ENCODE measurements at places on chromosomes 3 and 15.

- DNase-seq: no peak
Observed at GRCh38 chr15:69857686-69858391, 239.9 kb downstream of the TLE3 start.

- no peak for DNase-seq
Observed at GRCh38 chr3:5140839-5141238, 18.7 kb downstream of the ARL8B start.

DNA sequence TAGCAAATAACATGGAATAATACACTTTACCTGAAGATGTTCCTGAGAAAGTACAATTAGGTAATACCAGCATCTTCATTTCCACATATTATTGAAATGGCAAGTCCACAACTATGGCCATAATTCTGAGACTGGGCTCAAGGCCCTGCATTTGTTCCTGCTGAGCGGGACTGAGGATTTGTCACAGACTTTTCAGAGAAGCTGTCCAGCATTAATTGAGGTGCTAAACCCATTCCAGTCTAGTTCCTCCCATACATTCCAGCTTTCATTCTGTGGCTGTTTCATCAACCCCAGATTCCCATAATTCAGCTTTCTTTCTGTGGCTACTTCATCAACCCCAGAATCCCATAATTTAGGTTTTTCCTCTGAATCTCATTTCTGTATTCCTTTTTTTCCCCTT lies 293.4 kb upstream of the GBE1 start:
- no peak for DNase-seq

DNA sequence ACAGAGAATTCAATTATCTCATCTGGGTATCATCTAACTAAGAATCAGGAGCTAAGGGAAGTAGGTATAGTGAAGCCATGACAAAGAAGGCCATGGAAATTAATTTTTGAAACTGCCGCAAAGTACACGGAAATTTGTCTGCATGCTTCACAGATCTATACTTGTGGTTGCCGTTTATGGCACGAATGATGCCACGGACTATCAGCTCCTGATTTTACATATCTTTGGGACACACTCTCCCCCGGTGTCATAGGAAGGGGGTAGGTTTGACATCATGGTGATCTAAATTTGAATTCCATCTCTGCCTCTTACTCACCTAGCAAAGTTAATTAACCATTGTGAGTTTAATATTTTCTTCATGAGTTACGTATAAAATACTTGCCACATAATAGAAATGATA lies 14.0 kb downstream of the ARPP21 start:
- DNase-seq: no peak

- no peak for DNase-seq
Observed at GRCh38 chr15:63395730-63396151, 14.1 kb upstream of the CA12 start.

GRCh38 chr3:112304611-112305010 lies 10.6 kb upstream of the SLC9C1 start:
- no peak for DNase-seq

DNA sequence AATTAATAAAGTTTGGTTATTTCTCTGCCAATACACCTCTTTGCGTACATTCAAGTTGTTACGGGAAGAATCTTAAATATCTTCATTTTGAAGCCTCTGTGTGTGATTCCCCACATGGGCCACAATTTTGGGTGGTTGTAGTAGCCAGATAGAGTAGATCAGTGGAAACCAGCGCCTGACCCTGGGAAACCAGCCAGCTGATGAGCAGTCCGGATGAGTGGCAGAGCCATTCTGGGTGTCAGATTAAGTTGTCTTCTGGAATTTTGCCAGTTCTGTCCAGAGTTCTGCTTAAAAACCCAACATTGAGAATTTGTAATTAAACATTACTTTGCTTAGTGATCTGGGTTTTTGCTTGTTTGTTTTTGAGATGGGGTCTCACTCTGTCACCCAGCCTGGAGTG lies 49.7 kb downstream of the MRPS25 start:
- no peak for DNase-seq

DNA sequence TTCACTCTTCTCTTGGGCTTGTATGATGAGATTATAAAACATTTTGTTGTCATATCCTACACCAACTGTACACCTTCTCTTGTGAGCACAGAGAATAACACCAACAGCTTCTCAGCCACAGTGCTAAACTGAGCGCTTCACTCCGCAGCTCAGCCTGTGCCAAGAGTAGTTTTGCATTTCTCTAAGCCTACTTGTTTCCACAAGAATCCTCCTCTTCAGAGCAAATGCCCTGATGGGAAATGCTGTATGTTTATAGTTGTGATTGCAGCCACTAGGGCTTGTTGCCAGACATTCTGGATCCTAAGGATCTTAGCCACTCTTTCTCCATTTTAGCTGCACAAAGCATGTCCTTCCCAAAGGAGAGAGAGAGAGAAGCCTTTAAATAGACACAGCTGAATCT lies 138.8 kb upstream of the PLXND1 start:
- DNase-seq: peak; percentile 40

DNA sequence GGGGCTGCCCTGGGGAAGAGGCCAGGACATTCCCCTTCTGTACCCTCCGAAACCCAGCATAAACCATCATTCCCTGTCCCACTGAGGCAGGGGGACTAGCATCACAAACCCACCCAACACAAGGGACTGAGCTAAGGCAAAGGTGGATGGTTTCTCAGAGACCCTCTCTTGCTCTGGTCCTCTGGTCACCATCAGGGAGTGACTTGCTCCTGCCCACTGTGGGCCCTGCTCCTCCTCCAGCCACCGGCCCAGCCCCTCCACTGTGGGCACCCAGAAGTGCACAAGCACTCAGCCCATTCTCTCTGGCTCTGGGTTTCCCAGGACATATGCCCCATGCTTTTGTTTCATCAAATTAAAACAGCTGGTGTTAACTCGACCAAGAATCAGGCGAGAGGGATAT lies 44.9 kb downstream of the PTH1R start:
- no peak for DNase-seq

- no peak for DNase-seq
Observed at GRCh38 chr15:96225642-96226259, 104.7 kb upstream of the NR2F2 start.

- peak; percentile 27 for DNase-seq
Observed at GRCh38 chr15:77966540-77967234, 110.8 kb downstream of the TBC1D2B start.

- no peak for DNase-seq
Observed at GRCh38 chr3:45954306-45954705, 11.0 kb downstream of the CXCR6 start.

- DNase-seq: no peak
Observed at GRCh38 chr3:197062446-197062845, 32.8 kb upstream of the MELTF start.

GRCh38 chr3:192700885-192701284 lies 26.5 kb downstream of the FGF12 start:
- no peak for DNase-seq

DNA sequence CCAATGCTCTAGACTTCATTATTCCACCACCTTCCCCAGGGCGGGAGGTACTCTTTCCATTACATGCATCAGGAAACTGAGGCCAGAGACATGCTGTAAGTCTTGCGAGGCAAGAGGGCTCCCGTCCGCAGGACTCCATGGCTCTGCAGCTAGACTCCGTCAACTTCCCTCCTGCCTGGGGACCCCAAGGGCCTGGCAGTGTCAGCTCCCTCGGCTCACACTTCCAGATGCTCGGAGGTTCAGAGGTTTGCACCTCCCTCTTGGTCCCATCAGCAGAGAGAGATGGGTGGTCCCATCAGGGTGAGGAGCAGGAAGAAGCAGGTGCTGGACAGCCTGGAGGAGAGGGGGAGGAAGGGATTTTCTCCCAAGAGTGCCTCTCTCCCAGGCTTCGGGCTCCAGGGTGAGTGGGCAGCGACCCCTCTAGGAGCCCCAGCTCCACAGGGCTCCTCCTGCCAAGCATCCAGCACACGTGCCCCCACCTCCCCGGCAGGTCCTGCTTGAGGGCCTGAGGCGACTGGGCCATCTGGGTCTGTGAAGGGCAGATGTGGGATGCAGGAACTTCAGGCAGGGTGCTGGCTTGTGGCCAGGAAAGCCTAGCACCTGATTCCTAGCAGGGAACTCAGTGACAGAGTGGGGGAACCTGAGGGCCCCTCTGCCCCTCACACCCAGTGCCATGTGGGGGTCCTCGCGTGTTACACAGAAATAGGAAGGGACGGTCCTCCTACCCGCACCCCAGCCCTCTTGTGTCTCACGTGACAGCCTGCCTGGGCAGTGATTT lies 9.3 kb downstream of the PAK6 start:
- no peak for DNase-seq

DNA sequence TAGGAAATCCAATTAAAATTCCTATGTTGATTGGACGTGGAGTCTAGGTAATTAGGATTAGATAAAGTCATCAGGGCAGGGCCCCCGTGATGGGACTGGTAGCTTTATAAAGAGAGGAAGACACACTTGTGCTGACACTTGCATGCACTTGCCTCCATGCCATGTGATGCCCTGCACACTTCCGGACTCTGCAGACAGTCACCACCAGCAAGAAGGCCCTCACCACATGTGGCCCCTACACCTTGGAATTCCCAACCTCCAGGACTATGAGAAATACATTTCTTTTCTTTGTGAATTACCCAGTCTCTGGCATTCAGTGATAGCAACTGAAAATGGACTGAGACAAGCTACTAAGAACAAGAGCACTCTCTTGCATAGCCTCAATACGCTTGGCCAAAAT lies 90.6 kb downstream of the CRYGS start:
- no peak for DNase-seq

- no peak for DNase-seq
Observed at GRCh38 chr3:32336113-32336498, 55.5 kb upstream of the CMTM7 start.

- no peak for DNase-seq
Observed at GRCh38 chr15:29726553-29726952, 95.7 kb downstream of the TJP1 start.

GRCh38 chr3:63656786-63657185 lies 4.3 kb downstream of the SNTN start:
- DNase-seq: peak; percentile 6

DNA sequence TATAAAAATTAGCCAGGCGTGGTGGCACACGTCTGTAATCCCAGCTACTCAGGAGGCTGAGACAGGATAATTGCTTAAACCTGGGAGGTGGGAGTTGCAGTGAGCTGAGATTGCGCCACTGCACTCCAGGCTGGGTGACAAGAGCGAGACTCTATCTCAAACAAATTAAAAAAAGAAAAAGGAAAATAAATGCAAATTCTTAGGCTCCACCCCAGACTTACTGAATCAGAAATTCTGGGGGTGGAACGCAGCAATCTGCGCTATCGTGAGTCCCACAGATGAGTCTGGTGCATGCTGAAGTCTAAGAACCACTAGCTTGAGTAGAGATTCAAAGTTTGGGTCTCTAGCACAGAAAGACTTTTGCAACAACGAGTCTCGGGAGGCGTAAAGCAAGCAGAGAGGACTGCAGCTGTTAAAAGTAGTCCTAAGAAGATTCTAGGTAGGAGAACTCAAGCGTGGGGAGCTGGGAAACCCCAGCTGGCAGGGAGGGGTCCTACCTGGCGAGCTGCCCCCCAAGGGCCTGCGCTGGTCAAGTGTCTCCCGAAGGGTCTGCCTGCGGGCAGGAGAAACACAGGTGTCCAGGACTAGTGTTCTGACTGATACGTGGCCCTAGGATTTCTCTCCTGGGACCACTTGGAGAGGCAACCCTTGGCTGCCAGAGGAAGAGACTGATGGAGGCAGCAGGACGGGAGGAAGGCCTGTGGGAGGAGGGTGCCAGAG lies 21.9 kb downstream of the CEP19 start:
- no peak for DNase-seq

DNA sequence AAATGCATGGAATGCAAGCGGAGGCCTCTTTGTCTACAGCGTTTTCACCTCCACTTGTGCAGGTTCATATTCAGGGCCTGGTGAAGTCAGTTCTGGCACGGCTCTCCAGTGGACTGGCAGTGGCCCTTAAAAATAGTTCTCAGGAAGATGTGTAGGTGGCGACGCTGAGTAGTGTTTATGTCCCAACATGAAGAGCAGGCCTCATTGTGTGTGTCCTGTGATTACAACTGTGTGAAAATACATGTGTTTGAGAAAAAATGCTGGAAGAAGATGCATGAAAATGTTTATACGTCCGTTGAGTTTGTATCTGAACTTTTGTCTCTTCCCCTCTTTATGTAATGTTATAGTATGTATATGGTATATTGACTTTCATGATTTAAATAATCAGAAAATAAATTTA lies 7.2 kb downstream of the LIPC start:
- DNase-seq: no peak

DNA sequence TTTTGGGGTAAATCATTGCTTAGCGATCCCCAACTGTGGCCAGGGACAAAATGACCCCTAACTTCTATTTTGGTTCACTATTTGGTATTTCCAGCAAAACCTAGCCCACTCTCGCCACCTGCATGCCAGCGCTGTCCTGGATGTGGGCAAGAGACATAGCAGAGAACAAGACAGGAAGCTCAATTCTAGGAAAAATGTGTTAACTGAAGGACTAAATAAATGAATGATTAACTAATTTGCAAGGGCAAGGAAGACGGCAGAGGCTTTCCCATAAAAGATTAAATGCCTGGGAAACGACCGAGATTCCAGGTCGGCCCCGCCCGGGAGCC lies 408 bp downstream of the NICN1 start:
- no peak for DNase-seq

DNA sequence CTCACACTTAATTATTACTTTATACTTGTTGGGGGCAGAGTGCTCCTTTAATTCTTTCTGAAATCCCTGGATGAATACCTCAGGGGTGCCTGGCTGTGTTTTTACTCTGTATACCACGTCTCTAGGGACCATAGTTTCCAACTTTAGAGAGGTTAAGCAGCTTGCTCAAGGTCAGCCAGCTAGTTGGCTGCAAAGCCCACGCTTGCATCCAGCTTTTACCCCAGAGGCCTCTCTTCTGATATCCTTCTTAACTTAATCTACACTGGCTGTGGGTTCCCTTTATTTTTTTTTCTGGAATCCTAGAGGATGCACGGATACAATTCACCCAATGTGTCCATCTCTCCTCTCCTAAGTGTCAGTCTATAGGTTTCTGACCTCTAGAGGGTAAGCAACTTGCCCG lies 1.4 kb downstream of the PDZRN3 start:
- DNase-seq: no peak

- DNase-seq: no peak
Observed at GRCh38 chr3:59998058-59998457, 948.2 kb upstream of the CFAP20DC start.

- no peak for DNase-seq
Observed at GRCh38 chr3:31493149-31493548, 39.6 kb upstream of the STT3B start.

- DNase-seq: no peak
Observed at GRCh38 chr3:190188197-190188596, 67.5 kb upstream of the P3H2 start.

DNA sequence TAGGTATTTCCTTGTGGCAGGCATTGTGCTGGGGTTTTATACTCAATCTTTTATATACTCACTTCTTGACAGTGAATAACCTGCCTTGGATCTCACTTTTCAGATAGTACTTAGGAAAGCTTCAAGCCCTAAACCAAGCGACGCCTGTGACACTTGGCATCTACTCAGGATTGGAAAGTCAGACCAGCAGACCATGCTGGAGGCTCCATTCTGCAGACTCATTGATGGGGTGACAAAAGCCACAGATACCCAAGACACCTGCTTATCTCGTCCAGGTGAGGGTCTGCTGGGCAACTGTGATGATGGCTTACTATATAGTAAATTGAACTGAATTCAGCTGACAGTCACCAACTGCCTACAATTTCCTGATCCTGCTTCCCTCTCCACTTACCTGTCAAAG lies 79.4 kb upstream of the MRPS22 start:
- no peak for DNase-seq
